ENCODE measurements at places on chromosomes 2 and 18.

DNA sequence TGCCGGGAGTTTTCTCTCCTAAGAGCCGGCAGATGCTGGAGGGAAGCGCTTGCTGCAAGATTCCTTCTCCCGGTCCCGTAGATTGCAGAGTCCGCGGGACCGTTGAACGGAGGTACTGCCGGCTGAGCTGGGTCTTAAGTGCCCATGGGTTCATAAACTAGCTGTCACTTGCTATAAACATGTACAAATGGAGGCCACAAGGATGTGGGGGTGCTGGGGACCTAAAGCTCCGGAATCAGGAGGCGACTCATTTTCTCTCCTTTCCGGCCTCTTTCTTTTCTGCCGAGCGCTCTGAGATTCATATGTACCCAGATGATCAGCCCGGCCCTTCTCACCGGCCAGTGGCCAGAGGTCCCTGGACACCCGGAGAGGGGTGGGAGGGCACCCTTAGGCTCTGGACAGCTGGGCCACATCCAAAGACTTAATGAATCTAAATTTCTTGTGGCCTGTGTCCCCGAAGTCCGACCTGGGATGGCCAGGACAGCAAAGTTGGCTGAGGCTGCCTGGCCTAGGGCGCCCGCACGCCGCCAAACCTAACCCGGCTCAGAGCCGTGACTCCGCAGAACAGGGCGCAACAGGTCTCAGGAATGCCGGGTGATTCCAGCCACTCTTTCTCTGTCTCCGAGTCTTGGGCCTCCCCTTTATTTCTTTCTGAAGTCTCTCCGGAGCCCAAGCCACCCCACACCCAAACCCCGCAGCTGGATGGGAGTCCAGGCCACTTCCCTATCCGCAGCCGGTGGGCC is 2.4 kb upstream of the PAX3 start:
- peak; percentile 73 for DNase-seq

GRCh38 chr2:229118927-229119326 is 152.2 kb downstream of the PID1 start:
- DNase-seq, result no peak

GRCh38 chr2:15378148-15378908 is 182.8 kb downstream of the NBAS start:
- no peak for DNase-seq

DNA sequence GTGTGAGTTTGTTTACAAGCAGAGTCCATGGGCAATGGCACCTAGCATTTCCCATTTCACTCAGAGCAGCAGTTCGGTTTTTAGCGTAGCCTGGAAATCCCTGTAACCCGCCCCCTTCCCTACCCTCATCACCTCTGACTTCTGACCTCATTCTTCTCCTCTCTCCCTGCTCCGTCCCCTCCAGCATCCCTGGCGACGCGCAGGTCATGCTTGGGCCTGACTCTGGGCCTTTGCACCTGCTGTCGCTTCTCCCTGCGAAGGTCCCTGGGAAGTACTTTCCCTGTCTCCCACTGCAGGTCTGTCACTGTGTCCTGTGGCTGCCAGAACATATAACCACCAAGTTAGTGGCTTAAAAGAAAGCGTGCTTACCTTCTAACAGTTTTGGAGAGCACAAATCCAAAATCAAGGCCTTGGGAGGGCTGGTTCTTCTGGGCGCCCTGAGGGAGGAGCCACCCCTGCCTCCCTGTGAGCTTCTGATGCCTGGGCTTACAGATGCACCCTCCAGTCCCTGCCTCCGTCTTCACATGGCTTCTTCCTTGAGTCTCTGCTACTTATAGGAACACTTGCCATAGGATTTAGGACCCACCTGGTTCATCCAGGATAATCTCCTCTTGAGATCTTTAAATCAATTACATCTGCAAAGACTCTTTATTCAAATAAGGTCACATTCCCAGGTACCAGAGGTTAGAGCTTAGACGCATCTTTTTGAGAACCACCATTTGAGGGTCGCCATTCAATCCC is 8.1 kb upstream of the RAB17 start:
- no peak for DNase-seq

GRCh38 chr2:196233805-196234475 is 62.6 kb upstream of the STK17B start:
- no peak for DNase-seq

- no peak for DNase-seq
These were observed 24.6 kb downstream of the CROCC2 start for GRCh38 chr2:240930631-240931318.

- no peak for DNase-seq
These were observed 174.2 kb downstream of the RTP5 start for GRCh38 chr2:242043538-242044312.

DNA sequence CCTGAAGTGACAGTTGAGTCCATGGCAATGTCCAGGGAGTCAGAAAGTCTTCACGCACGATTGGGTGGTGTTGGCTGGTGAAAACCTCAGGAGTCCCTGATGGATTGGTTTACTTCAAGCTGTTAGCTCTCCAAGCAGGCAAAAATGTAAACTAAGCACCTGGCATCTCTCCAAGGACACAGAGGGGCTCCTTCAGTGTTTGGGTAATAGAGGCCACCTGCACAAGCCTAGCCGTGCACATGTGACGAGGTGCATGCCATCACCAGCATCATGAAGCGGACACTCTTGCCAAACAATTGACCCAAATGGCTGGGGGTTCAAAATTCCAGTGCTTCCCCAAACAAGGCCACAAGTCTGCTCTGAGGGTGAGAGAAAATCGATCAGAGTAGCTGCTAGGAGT is 104.7 kb upstream of the CD302 start:
- no peak for DNase-seq

DNA sequence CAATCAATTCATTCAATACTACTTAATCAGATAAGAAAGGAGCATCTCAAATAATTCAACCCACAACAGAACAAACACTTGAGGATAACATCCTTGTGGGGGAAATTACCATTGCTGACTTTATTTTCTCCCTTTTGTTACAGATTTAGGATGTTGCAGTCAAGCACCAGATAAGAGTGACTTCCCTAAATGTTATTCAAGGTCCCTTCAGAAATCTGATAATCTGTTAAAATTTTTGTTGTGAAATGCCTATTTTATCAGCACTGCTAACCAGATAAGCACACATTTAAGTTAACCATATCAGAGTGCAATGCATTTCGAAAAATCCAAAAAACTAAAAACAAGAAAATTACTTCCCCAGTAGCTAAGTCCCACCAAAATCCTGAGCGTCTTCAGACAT is 33.5 kb downstream of the SUMO1 start:
- DNase-seq, result no peak

GRCh38 chr2:85191157-85191556 is 58.0 kb downstream of the TCF7L1 start:
- DNase-seq, result no peak

GRCh38 chr18:3869848-3870247 is 419.9 kb downstream of the TGIF1 start:
- DNase-seq, result no peak

DNA sequence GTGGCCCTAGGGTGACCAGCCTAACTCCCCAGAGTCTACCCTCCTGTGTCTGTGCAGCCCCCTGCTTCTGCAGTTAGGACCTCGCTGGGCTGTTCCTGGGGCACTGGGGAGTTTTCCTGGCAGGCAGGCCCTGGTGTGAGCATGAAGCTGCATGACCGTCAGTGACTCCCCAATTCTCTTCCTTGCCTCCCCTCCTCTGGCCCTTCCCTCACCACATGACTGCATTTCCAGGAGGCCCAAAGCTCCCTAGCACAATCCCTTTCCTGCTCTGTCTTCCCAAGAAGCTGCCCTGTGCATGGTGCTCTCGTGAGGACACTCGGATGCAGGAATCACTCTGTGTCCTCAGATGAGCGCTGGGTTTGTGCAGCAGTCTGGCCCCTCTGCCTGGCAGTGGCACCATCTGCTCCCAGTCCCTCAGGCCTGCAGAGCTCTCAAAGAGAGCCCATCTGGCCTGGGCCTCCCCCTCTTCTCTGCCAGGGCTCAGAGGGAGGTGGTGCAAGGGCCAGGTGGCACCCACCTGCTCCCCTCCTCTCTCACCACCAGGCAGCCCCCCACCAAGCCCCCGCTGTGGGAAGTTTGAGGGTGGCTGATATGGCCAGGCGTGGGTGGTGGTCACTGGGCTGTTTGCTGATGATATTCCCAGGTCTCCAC is 125.6 kb upstream of the HS6ST1 start:
- DNase-seq, result no peak

GRCh38 chr2:38448692-38449410 is 71.8 kb upstream of the ATL2 start:
- no peak for DNase-seq

GRCh38 chr2:15425712-15426111 is 135.4 kb downstream of the NBAS start:
- DNase-seq, result peak; percentile 28

- DNase-seq, result no peak
These were observed 71.3 kb upstream of the SPRED2 start for GRCh38 chr2:65503746-65504145.

DNA sequence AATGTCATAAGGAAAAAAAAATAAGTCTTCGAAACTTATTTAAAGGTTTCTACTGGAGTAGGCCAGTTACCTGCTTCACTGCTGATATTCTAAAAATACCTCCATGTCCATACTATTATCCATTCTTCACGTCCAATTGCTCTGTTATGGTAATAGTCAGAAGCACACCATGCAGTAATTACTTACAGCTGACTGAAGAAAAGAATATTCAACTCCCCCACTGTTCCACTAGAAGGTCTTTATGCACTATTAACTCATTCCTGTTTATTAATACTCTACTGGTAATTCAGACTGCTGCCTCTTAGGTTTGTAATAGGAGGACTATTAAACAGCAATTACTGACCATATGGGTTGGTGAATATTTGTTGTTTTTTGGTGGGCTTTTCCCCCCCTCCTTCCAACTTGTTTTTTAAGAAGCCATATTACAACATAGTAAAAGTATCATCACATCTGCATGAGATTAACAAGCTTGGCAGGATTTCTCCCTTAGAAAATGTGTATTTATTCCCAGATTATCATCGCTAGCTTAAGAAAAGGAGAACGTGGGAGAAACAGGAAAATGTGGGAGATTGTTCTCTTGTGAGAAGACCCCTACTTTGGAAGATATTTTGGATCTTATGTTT is 806.4 kb upstream of the FANCL start:
- no peak for DNase-seq

GRCh38 chr18:79399275-79400081 is 3.7 kb downstream of the NFATC1 start:
- peak; percentile 69 for DNase-seq

GRCh38 chr2:200472853-200473464 is 36.9 kb downstream of the KCTD18 start:
- DNase-seq, result no peak

DNA sequence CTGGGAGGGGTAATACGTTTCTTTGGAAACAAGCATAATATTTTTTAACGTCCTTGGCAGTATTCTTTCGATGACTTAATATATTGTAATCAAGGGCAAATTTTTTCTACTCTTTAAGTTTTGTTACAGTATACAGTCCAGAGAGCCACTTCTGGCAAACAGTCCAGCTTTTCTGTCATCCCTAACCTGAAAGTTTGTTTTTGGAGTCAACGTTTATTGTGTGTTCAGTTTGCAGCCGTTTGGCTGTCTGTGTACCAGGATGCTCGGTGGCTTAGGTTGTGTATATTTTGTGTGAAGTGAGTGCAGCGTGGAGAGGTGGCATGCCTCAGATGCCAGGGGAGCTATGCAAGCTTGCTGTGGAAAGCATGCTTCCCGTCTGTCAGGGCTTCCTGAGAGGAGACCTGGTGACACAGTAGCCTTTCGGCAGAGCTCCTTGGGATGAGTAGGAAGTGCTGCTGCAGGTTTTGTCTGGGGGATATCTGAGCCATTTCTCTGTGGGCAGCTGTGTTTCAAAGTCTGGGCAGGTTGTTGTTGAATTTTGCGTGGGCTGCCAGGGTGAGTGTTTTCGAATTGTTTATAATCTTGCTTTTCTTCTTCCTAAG is 14.7 kb downstream of the MAP3K20 start:
- DNase-seq, result peak; percentile 20

DNA sequence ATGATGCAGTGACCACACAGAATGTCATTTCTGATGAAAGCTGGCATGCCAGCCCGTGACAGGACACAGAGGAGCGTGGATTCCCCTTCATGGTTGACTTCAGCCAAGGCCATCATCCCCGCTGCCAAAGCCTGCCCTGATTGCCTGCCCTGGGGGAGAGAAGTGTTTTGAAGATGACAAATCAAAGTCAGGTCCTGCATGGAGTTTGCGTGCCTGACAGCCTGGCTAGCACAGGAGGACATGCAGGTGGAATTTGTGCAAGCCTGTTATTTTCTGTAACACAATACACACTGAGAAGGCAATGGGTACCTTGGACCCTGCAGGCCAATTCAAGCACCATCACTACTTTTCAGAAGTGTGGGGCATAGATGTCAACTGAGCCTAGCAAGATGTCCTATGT is 5.4 kb upstream of the IL1R2 start:
- no peak for DNase-seq
